Thyroid gland (tissue), 4 donors: ENCODE measurements at places on chromosomes 12 and 14. TPM values are rescaled to one million over a fixed set of nuclear protein-coding genes. Genes with fewer than 3 reads are reported as not detected.

The VWF gene
- 169 TPM for total RNA-seq

- no peak for DNase-seq
- H3K27me3 ChIP-seq, result no peaks in the 10 kb centered on the region
- no peaks in the 10 kb centered on the region for H3K4me1 ChIP-seq
- no peaks in the 10 kb centered on the region for H3K36me3 ChIP-seq
- no peak overlapping the region for H3K27ac ChIP-seq
- H3K4me3 ChIP-seq, result no peak overlapping the region
Observed at GRCh38 chr12:106696681-106697417, 77.6 kb upstream of the RIC8B start.

DNA sequence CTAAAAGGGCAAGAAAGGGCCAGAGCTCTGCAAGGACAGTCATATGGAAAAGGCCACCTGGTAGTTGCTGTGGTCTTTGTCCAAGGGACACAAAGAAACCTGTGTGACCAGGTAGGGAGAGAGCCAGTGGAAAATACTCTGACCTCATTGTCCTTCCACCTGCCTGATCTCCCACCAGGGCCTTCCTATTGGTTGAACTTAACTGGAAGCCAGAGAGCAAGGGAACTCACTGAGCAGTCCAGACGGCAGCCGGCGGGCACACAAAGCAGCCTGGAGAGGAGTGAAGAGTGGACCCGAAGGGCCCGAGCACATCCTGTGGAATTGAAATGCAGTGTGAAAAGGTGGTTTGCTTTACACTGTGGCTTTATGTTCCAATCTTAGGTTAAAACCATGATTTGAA is 120.7 kb downstream of the SLC25A21 start:
- no peak overlapping the region for H3K4me3 ChIP-seq
- no peak for DNase-seq
- H3K36me3 ChIP-seq, result no peaks in the 10 kb centered on the region
- no peaks in the 10 kb centered on the region for H3K27me3 ChIP-seq

- no peak overlapping the region for H3K27ac ChIP-seq
- H3K36me3 ChIP-seq, result no peaks in the 10 kb centered on the region
- H3K4me1 ChIP-seq, result no peaks in the 10 kb centered on the region
- H3K4me3 ChIP-seq, result no peak overlapping the region
- H3K27me3 ChIP-seq, result no peaks in the 10 kb centered on the region
Observed at GRCh38 chr12:76275511-76276093, 72.6 kb downstream of the BBS10 start.

GRCh38 chr14:98514016-98514415 is 758.0 kb downstream of the BCL11B start:
- no peaks in the 10 kb centered on the region for H3K27me3 ChIP-seq
- no peaks in the 10 kb centered on the region for H3K36me3 ChIP-seq
- H3K4me3 ChIP-seq, result no peak overlapping the region
- no peak overlapping the region for H3K27ac ChIP-seq
- DNase-seq, result no peak

- H3K36me3 ChIP-seq, result peaks cover 17% of the 10 kb centered on the region
- peaks cover 31% of the 10 kb centered on the region for H3K4me1 ChIP-seq
- H3K27me3 ChIP-seq, result no peaks in the 10 kb centered on the region
- DNase-seq, result peak; percentile 12
- H3K27ac ChIP-seq, result no peak overlapping the region
- no peak overlapping the region for H3K4me3 ChIP-seq
Observed at GRCh38 chr12:132053338-132054330, 90.5 kb downstream of the DDX51 start.

GRCh38 chr12:114320968-114321367 is 85.0 kb downstream of the TBX5 start:
- no peaks in the 10 kb centered on the region for H3K4me1 ChIP-seq
- no peak overlapping the region for H3K4me3 ChIP-seq
- no peak overlapping the region for H3K27ac ChIP-seq

GRCh38 chr14:71645656-71646055 is 286.6 kb upstream of the RGS6 start:
- no peak overlapping the region for H3K27ac ChIP-seq
- no peak for DNase-seq
- no peaks in the 10 kb centered on the region for H3K27me3 ChIP-seq
- no peaks in the 10 kb centered on the region for H3K36me3 ChIP-seq
- H3K4me3 ChIP-seq, result no peak overlapping the region

DNA sequence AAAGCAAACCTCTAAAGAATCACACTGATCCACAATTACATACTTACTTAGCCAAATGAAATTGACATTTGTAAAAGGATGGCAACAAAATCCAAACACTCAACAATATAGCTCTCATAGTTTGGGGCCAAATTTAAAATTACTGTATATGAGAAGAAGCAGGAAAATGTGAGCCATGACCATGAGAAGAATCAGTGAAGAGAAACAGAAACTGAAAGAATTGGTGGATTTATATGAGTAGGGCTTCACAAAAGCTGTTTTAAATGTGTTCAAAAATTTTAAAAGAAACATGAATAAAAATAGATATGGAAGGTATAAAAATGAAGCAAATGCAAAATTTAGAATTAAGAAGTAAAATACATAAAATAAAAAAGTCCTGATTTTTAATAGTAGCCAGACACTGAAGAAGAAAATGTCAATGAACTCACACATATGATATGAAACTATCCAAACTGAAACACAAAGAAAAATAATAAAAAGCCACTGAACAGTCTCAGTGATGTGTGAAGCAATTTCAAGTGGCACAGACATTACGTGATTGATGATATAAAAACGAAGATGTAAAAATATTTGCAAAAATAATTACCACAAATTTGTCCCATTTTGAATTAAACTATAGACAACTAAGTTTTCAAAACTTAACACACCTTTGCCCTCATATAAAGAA is 87.9 kb upstream of the MDGA2 start:
- H3K4me1 ChIP-seq, result no peaks in the 10 kb centered on the region
- no peak for DNase-seq
- no peaks in the 10 kb centered on the region for H3K27me3 ChIP-seq
- H3K27ac ChIP-seq, result no peak overlapping the region
- H3K4me3 ChIP-seq, result no peak overlapping the region
- H3K36me3 ChIP-seq, result no peaks in the 10 kb centered on the region

The RHOJ gene
- 11.6 TPM for total RNA-seq

DNA sequence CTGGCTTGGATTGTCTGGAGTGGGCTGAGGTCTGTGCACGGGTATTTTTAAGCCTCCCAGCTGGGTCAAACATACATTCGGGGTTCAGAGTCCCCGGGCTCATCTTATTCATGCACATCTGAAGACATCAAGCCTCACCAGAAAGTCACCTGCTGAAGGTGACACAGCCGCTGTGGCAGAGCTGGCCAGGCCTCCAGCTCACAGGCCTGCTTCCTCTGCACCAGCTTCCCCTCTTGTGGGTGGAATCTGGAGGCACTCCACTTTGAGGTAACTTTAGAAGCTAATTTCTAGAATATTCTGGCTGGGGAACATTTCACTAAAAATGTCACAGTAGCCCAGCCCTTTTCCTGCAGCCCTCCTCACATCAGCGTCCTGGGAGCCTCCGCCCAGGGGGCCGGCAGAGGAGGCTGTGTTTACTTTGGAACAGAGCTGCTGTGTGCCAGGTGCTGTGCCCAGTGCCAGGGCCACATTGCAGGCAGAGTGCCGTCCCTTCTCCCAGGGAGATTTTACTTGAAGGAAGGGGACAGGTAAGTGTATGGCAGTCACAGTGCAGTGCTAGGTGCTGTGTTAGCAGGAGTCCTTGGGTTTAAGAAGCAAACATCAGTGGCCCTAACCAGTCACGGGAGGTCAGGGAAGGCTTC is 62.2 kb downstream of the TSPAN11 start:
- H3K27ac ChIP-seq, result no peak overlapping the region
- H3K27me3 ChIP-seq, result no peaks in the 10 kb centered on the region
- no peaks in the 10 kb centered on the region for H3K4me1 ChIP-seq
- no peaks in the 10 kb centered on the region for H3K36me3 ChIP-seq

The NKX2-8 gene
- total RNA-seq, result 2.6 TPM

- no peak for DNase-seq
- H3K36me3 ChIP-seq, result no peaks in the 10 kb centered on the region
- no peak overlapping the region for H3K27ac ChIP-seq
- no peaks in the 10 kb centered on the region for H3K27me3 ChIP-seq
- no peak overlapping the region for H3K4me3 ChIP-seq
Observed at GRCh38 chr14:87231336-87232026, 761.5 kb downstream of the GALC start.

- peak; percentile 27 for DNase-seq
- H3K36me3 ChIP-seq, result no peaks in the 10 kb centered on the region
- peaks cover 29% of the 10 kb centered on the region for H3K4me1 ChIP-seq
- H3K4me3 ChIP-seq, result peak overlapping the region; percentile 40
Observed at GRCh38 chr14:102930138-102930752, 7.8 kb downstream of the AMN start.

The RTN1 gene
- 20.8 TPM for total RNA-seq

- H3K27me3 ChIP-seq, result no peaks in the 10 kb centered on the region
- H3K4me1 ChIP-seq, result no peaks in the 10 kb centered on the region
- H3K36me3 ChIP-seq, result no peaks in the 10 kb centered on the region
Observed at GRCh38 chr14:32421781-32422180, 92.7 kb downstream of the AKAP6 start.

GRCh38 chr12:52523824-52524223 is 3.6 kb upstream of the KRT5 start:
- no peak for DNase-seq
- no peaks in the 10 kb centered on the region for H3K27me3 ChIP-seq
- no peak overlapping the region for H3K4me3 ChIP-seq
- peaks cover 12% of the 10 kb centered on the region for H3K4me1 ChIP-seq

DNA sequence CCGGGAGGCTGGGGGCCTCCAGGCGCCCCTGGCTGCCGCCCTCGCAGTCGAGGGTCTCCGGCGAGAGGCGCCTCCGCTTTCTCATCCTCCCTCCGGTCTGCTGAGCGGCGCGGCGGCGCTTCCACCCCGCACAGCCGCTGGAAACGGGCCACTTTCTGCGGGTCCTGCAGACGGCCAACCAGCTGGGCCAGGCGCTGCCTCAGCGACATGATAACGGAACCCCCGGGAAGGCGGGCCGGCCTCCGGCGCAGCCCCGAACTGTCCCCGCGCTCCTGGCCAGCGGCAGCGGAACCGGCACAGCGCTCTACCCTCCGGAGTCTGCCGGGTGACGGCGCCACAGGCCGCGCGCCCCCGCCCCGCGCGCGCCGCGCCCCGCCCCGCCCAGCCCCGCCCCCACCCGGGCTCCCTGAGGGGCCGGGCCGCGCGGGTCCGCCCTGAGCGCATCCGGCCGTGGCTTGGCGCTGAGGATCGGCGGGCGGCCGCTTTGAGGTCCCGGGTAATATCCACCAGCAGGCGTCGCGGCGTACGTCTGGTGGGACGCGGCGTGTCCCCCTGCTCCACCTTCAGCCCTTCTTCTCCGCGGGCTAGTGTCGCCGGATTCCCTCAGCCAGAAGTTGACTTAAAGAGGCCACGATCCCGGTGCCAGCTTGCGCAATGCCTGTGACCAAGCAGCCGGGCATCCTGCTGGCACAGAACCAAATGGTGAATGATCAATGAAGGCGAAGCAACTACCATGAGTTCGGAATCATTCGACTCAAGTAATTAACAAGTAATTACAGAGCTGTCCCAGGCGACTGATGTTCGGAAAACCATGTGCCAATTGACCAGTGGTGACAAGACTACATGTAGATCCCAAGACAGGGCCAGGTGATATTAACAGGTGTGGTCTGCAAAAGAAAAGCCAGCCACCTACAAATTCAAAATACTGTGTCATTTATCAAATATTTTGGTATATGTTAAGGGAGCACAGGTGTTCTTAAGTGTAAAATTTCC is at the start of gene SGPP1:
Gene SGPP1, minus strand, starts transcription at position 330 of the 993 bp plus-strand sequence. Its CDS starts 121 bp downstream, at position 209.
- H3K4me1 ChIP-seq, result peaks cover 19% of the 10 kb centered on the region
- H3K36me3 ChIP-seq, result no peaks in the 10 kb centered on the region
- peak within 1 kb of the TSS; percentile 78 for H3K27ac ChIP-seq
- H3K4me3 ChIP-seq, result peak within 1 kb of the TSS; percentile 87
- no peaks in the 10 kb centered on the region for H3K27me3 ChIP-seq

The TMEM229B gene
- total RNA-seq, result 34.7 TPM

The TMEM121 gene
- total RNA-seq, result 14.2 TPM

DNA sequence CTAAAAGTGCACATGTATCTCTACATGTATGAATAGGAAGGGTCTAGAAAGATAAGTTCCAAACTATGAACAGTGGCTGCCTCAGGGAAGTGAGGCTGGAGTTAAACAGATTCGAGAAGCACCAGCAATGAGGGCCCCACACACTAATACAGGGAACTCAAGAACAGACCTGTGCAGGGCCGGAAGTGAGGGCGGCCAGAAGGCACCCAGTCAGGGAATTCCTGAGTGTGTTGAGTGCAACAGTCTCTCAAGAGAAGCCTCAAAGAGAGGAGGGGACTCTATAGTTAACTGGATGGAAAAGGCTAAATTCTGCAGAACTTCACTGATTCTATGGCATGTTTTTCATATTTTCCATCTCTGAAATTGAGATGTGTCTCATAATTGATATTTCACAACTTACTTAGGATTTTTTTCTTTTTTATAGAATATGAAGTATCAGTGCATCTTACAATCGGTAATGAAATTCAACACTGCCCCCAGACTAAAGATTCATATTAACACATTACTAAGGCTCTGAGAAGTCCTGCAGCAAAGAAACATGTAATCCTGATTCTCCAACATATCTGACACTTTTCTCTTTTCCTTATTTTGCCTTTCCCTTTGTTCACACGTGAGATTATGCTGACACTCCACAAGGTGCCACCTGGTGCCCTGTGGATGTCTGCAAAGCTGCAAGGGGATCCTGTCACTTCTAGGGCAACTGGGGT is 61.3 kb downstream of the CHGA start:
- H3K27me3 ChIP-seq, result no peaks in the 10 kb centered on the region
- H3K4me1 ChIP-seq, result peaks cover 27% of the 10 kb centered on the region
- H3K36me3 ChIP-seq, result no peaks in the 10 kb centered on the region

The MYBPC1 gene
- not detected for total RNA-seq

GRCh38 chr12:73598626-73599025 is 939.0 kb upstream of the ATXN7L3B start:
- H3K36me3 ChIP-seq, result no peaks in the 10 kb centered on the region
- H3K4me3 ChIP-seq, result no peak overlapping the region
- no peaks in the 10 kb centered on the region for H3K27me3 ChIP-seq
- no peak for DNase-seq
- H3K4me1 ChIP-seq, result no peaks in the 10 kb centered on the region
- no peak overlapping the region for H3K27ac ChIP-seq

- H3K4me1 ChIP-seq, result peaks cover 9% of the 10 kb centered on the region
- no peaks in the 10 kb centered on the region for H3K27me3 ChIP-seq
- DNase-seq, result no peak
- no peak overlapping the region for H3K4me3 ChIP-seq
- no peaks in the 10 kb centered on the region for H3K36me3 ChIP-seq
Observed at GRCh38 chr12:94609917-94610443, 40.4 kb downstream of the TMCC3 start.

GRCh38 chr12:75982169-75982564 is 49.4 kb downstream of the PHLDA1 start:
- H3K27ac ChIP-seq, result no peak overlapping the region
- no peaks in the 10 kb centered on the region for H3K36me3 ChIP-seq
- no peak for DNase-seq
- H3K27me3 ChIP-seq, result no peaks in the 10 kb centered on the region
- H3K4me1 ChIP-seq, result no peaks in the 10 kb centered on the region

The RNFT2 gene
- 5.0 TPM for total RNA-seq

- no peak for DNase-seq
- no peak overlapping the region for H3K4me3 ChIP-seq
Observed at GRCh38 chr12:48030173-48030650, 25.9 kb upstream of the COL2A1 start.
